GM10248 (cell line): ENCODE measurements at places on chromosomes 1 and 21.

DNA sequence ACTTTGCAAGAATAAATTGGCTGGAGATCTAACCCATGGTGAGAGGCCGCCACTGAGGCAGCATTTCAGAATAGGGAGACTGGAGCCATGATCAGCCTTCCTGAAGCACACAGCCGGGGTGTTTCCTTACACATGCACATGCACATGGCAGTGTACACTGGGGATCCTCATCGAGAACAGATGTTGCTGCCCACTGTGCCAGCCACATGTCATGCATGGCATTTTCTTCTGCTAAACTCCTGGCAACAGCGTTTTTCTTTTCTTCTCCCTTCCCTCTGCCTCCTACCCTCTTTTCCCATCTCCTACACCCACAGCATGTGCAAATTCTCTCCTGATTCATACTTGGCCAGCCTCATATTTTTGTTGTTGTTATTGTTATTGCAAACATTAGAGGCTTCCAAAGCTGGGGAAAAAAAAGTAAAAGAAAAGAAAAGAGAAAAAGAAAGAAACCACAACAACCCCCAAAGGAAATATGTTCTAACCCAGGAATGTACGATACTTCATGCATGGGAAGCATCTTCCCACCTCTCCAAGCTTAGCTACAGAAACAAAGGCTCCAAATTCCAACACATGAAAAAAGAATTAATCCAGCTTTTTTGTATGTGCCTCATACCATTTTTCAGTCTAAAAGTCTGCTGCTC is 344.0 kb downstream of the ASTN1 start:
- no peak for DNase-seq

- peak; percentile 20 for DNase-seq
Observed at GRCh38 chr21:38669186-38669585, 136.5 kb upstream of the ETS2 start.

DNA sequence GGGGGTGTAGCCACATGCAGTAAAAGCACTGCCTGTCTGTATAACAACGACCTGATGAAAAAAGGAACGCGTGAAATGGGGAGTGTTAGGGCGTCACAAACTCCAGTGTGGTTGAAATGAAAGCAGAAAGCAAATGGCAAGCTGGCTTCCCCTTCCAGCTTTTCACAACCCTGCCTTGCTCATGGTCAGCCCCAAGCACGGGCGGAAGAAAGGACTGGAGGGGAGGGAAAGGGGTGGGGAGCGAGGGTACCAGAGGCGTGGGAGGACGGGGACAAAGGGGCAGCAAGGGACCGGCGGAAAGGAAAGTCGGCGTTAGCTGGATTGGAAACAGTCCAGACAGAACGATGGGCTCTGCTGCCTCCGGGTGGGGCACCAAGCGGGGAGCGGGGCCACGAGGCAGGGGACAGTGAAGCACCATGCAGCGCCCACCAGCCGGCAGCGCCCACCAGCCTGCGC is 9.6 kb downstream of the VPS26C start:
- no peak for DNase-seq

- DNase-seq, result no peak
Observed at GRCh38 chr1:64471218-64472039, 1.5 kb downstream of the CACHD1 start.

GRCh38 chr1:155117610-155118009 is 10.1 kb upstream of the EFNA1 start:
- DNase-seq, result no peak

- DNase-seq, result no peak
Observed at GRCh38 chr1:101739826-101740330, 256.8 kb downstream of the OLFM3 start.

- DNase-seq, result no peak
Observed at GRCh38 chr1:30307182-30307581, 416.2 kb downstream of the MATN1 start.

- no peak for DNase-seq
Observed at GRCh38 chr1:169892927-169893644, 610 bp downstream of the SCYL3 start.

DNA sequence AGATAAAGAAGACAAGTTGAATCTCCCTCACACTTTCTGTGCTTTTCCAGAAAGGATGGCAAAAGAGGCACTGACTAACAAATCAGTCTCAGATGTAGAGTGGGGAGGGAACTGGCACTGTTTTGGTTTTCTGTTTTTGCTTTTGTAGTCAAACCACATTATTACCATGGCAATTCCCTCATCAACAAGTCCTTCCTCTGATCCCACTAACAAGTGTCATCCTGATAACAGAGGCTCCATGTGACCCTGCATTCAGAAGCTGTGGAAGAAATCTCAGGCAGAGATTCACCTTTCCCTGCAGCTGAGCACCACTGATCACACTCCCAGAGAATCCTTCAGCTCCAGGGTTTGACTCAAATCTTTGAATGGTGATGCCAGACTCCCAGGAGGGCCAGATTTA is 203.4 kb downstream of the TNR start:
- DNase-seq, result no peak

GRCh38 chr1:28102189-28102588 is 13.8 kb upstream of the EYA3 start:
- no peak for DNase-seq

- no peak for DNase-seq
Observed at GRCh38 chr1:192993426-192994085, 65.6 kb downstream of the UCHL5 start.

DNA sequence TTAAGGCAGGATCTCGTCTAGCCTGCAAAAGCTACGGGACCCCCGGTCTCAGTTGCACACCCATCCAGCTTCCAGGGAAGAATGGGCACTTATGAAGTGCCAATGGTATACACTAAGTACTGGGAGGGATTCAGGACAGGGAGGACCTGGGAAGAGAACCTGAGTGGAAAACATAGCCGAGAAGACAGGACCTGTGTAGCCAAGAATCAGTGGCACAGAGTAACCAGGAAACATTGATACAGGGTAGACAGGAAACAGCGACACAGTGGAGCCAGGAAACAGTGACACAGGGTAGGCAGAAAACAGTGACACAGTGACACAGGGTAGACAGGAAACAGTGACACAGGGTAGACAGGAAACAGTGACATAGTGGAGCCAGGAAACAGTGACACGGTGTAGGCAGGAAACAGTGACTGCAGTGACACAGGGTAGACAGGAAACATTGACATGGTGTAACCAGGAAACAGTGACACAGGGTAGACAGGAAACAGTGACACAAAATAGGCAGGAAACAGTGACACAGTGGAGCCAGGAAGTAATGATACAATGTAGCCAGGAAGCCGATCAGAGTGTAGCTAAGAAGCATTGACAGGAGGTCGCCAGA is 138.0 kb upstream of the ARHGEF16 start:
- no peak for DNase-seq

GRCh38 chr1:204733869-204734596 is 48.5 kb upstream of the LRRN2 start:
- no peak for DNase-seq

- no peak for DNase-seq
Observed at GRCh38 chr1:233268389-233269022, 27.0 kb downstream of the PCNX2 start.
